ENCODE measurements at places on chromosomes 7 and 10.
A peak's percentile ranks its signal among the peaks of the same experiment; 100 is the strongest.

DNA sequence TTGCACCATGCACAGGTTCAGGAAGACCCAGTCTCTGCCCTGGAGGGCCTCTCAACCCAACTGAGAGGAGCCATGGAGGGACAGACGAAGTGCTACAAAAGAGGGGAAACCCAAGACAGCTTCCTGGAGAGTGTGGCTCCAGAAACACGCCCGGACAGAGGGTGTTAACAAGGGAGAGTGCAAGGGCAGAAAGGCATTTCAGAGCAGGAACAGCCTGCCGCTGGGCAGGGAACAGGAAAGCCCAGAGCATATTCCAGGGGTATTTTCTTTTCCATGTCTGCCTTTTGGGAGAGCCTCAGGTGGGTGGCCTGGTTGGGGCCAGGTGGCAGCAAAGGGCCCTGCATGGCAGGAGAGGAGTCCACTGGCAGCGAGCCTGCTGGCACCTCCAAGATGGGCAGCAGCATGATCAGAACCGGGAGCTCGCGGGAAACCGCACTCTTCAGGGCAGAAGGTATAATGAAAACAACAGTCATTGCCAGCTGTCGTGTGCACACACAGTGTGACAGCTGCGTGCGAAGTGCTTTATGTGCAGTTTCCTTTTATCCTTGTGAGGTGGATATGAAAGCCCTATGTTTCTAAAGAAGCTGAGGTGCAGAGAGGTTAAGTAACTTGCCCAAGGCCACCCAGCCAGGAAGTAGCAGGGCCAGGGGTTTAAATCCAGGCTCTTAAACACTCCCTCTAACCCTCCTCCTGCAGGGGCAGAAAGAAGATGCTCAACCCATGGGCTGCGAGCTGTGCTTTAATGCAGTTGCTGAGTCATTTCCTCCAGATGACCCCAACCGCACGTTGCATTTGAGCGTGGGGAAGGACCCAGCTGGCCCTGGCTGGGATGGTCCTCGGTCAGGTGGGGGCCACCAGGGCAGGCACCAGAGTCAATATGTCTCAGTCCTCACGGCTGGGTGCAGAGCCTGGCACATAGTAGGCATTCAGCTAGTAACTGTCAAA is 128.6 kb downstream of the OAT start:
- no peak for DNase-seq

GRCh38 chr7:28078036-28078901 is 102.3 kb downstream of the JAZF1 start:
- DNase-seq: peak; percentile 44

DNA sequence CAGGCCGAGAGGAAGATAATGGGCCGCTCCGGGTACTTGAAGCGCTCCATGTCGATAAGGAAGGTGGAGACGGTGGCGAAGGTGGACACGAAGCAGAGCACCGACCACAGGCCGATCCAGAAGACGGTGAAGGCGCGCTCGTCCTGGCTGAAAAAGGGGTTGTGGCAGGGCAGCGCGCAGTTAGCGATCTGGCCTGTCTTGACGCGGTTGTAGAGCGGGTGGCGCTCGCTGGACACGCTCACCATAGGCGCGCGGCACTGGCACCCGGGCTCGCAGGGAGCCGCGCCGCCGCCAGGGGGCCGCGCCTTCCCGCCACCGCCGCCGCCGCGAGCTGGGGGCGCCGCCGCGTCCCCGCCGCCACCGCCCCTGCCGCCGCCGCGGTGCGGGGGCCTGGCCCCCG is 1.6 kb downstream of the FZD8 start:
- DNase-seq: no peak

GRCh38 chr10:33088990-33089389 is 131.0 kb upstream of the ITGB1 start:
- DNase-seq: no peak

- DNase-seq: no peak
These were observed 372.6 kb downstream of the LRMDA start for GRCh38 chr10:75803816-75804552.

- no peak for DNase-seq
These were observed 41.8 kb upstream of the TSPAN13 start for GRCh38 chr7:16711730-16712129.

DNA sequence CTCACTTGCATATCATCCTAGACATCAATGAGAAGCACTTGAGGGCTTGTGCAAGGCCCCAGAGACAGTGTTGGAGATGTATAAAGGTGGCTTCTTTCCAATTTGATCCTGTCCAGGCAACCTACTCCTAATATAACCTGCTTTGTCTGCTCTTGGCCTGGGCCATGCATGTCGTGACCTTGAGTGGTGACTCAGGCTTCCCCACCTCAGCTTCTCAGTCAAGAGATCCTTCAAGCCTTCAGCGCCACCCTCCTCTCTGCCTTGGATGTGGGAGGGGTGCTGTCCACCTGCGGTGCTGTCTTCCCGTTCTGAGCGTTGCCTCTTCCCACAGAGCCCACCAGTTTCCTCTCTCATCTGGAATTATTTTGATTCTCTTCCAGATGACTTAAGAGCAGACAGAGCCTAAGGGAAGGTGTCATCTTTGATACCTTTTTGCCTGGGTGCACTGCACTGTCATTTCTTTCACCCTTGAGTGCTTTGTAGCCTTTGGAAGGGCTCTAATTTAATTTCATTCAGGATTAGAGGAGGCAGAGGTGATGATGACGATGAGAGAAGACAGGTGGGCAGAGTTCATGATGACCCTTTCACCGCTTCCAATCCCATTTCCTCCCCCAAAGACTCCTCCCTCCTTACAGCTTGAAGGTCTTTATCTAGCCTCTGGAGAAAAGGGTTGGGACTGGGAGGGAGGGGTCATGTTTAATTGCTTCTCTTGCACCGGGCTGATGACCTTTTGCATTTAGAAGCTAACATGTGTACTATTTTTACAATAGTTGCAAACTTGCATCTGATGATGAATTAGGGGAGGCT is 6.9 kb downstream of the LSMEM1 start:
- DNase-seq: no peak

DNA sequence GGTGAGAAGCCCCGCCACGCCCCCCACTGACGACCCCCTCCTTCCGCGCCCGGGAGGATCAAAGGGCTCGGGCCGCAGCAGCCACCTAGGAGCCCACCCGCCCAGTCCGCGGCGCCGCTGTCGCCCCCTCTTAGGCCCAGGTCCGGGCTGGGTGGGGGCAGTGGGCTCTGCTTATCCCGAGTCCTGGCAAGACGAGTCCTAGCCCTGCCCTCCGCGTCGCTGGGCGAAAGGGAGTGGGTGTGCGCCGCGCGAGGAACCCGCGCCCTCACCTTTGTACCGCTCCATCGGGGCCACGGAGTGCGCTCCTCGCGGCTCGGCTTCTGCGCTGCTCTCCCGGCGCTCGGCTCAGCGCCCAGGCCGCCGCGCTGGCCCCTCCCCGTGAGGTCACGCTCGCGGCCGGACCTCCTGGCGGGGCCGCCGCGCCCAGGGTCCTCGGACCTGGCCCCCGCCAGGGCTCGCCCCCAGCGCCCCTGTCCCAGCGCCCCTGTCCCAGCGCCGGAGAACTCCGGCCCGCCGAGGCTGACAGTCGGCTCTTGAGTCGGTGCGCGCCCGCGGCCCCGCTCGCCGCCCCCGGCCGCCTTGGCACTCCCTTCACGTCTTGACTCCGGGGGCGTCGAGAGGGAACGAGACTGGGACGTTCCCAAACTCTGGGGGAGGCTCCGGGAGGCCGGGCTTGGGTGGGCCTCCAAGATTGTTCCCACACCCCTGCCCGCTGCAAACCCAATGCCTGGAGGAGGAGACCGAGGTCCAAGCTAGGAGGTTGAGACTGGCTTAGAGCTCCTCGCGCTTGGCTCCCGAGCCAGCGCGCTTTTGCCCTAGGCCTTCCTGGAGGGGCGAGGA is at the start of gene AFAP1L2:
AFAP1L2 (minus strand) TSS at position 332 of the 840 bp plus-strand sequence; CDS start at position 285, 47 bp downstream.
- DNase-seq: no peak

DNA sequence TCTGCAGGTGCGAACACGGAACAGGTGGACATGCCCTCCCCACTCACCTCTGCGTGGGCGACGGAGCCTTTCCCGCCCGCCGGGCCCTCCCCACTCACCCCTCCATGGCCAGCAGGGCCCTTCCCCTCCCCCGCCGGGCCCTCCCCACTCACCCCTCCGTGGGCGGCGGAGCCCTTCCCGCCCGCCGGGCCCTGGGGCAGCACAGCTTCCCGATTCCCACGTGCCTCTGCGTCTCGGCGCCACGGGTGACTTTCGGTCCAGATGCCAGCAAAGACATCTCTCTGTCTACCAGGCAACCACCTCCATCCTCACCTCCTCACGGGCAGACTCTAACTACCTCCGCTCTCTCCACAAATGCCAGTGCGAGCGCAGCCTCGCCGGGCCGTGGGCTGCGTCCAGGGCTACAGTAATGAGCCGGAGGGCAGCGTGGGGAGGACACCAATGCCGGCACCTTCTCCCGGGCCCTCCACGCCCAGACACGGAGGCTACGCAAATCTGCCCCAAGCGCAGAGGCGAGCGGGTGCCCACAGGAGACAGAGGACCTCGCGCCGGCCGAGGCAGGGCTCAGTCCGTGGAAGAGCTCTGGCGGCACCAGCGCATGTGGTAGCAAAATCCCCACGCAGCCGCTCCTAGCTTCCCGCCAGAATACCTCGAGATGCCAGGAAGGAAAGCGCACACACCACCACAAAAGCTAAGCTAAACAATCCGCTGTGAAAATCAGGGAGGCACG is 21.8 kb downstream of the GPER1 start:
- no peak for DNase-seq

DNA sequence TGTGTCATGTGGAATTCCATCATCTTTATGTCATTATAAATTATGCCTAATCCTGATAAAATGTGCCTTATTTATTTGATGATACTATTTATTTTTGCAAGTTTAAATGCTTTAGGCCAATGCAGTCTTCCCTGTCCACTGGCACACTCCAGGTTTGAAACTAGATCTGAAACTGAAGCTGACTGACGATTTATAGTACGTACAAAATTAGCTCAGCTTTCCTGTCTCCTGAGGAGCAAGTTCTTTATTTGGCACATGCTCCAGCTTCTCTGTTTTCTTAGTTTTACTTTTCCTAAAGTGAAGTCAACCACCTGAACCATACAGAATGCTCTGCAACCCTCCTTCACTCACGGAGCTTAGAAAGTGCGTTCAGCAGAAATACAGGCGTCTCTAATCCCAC is 164.1 kb downstream of the HECW1 start:
- no peak for DNase-seq
